Upper lobe of left lung (tissue), 6 donors: ENCODE measurements at places on chromosomes 5 and 9. TPM values are rescaled to one million over a fixed set of nuclear protein-coding genes. Genes with fewer than 3 reads are reported as not detected.

GRCh38 chr5:57513785-57514184 lies 31.2 kb upstream of the ACTBL2 start:
- DNase-seq, result no peak

GRCh38 chr9:116202219-116202912 lies 48.8 kb downstream of the PAPPA start:
- no peak for DNase-seq

- no peak for DNase-seq
Measured at GRCh38 chr9:86598411-86599239, 244.4 kb upstream of the TUT7 start.

GRCh38 chr9:5698810-5699556 lies 70.1 kb downstream of the RIC1 start:
- DNase-seq, result no peak

GRCh38 chr5:94893412-94894135 lies 275.1 kb downstream of the SLF1 start:
- DNase-seq, result no peak

DNA sequence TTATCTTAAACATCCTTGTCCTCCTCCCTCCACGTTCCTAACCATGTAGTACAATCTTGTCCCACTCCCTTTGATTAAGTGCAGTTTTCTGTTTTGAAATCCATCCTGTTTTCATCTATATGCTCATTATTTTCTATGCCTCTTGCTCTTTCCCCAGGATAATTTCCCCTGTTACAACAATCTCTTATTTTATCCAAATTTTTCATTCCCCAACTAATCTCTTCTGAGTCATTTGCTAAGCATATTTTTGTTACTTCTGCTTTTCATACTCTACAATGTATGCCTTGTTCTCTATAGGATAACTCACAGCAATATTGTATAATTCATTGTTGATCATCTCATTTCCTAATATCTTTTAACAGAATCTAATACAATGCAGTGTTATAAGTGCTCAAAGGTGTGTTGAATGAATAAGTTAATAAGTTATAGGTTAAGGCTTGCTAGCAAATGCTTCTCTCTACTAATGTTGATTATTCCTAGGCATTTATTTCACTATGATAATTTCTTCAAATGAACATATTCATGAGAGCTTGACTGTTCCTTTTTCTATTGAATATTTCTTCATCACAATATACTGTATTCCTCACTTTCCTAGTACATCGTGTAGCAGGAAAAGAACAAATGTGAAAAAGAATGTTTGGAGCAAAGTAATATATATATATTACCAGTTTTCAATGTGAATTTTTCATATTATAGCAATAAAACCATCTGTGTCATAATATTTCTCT lies 1.5 kb downstream of the OMD start:
- DNase-seq, result no peak

DNA sequence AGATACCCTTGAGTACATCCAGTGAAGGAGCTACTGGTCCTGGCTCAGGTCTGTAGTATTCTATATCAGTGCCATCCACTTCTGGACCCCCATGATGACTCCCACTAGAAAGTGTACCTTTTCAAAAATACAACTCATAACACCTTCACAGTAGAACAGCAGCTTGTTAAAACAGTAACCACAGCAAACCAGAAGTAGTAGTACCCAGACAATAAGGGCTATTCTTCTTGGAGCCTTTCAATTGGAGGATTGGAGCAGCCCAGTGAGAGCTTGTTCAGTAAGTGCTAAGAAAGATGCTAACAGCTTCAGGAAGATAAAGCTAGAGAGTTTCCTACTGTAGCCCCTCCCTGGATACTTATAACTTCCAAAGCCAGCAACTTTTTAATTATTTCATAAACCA lies 10.1 kb downstream of the ARL14EPL start:
- DNase-seq, result no peak

GRCh38 chr9:81526587-81526986 lies 162.8 kb downstream of the TLE1 start:
- DNase-seq, result no peak

DNA sequence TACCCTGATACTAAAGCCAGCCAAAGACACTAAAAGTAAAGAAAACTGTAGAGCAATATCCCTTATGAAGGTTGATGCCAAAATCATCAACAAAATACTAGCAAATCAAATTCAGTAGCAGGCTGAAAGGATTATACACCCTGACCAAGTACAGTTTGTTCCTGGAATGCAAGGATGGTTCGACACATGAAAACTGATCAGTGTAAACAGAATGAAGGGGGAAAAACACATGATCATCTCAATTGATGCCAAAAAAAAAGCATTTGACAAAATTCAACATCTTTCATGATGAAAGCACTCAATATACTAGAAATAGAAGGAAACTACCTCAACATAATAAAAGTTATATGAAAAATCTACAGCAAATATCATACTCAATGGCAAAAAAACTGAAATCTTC lies 43.5 kb upstream of the LRRC14B start:
- no peak for DNase-seq

GRCh38 chr9:6855860-6856259 lies 98.1 kb downstream of the KDM4C start:
- peak; percentile 63 for DNase-seq

- DNase-seq, result no peak
Measured at GRCh38 chr9:69590266-69590665, 81.9 kb downstream of the APBA1 start.

DNA sequence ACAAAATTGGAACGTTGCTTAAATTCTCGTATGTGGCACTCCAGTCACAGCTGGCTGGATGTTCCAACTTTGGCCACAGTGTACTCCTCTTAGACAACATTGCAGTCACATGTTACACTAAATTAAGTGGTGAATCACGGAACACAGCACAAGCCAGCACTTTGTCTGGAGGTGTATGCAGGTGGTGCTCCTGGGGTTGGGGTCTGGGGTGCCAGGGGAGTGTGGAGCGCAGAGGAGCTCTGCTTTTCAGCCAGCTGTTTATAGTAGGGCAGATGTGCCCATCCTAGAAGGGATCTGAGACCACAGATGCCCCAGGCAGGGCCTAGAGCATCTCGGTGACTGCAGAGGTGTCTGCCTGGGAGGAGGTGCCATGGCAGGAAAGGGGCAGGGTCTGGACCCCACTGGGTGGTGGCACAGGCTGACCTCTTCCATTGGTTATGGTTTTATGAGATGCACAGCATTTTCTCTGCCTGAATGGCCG lies 82.6 kb downstream of the WNK2 start:
- DNase-seq, result no peak

DNA sequence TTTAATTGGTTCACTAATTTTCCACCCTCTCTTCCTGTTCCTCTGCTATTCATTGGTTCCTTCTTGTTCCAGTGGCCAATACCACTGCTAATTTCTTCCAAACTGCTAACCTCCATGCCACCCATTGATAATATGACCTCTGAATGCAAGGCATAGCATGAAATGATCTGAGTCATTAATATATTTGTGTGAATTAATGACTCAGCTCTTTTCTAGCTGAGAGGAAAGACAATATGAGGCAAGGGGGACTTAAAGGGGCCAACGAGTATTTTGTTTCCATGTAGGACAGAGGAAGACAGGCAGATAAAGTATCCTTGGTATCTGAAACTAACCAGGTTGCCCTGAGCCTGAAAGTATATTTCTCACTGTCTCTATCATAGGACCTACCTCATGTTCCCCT lies 154.3 kb upstream of the BRINP1 start:
- DNase-seq, result no peak

GRCh38 chr9:27118916-27119315 lies 9.9 kb downstream of the TEK start:
- no peak for DNase-seq

DNA sequence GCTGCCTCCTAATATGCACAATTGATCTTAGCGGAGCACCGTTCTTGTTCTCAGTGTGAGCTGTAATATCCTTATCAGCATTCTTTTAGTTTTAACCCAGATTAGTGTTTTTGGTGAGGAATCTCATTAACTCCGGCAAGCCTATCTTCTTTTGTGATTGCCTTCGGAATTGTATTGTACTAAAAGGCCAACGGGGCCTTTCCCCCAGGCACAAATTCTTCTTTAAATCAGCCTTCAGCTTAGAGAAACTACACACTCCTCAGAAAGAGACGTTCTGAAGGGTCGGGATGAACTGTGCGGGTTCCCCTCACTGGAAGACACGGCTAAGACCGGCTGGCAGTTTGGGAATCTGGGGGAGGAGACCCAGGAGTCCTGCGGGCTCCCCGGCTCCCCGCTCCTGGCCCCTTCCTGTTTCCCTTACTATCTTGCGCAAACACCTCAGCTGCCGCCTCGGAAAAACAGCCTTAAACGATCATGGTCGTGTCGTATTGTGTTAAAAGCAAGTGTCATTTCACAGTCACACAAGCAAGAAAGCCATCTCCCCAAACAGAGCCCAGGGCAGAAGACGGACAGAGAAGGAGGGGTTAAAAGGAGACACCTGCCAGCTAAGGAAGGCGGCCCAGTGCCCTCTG lies 353.1 kb upstream of the IRX2 start:
- DNase-seq, result no peak

GRCh38 chr5:68725905-68726683 lies 367.7 kb upstream of the SLC30A5 start:
- DNase-seq, result no peak

GRCh38 chr5:159774476-159775031 lies 141.7 kb upstream of the ADRA1B start:
- no peak for DNase-seq

- peak; percentile 73 for DNase-seq
Measured at GRCh38 chr9:137423514-137424291, 510 bp downstream of the NOXA1 start.

GRCh38 chr9:132187121-132187620 lies 25.3 kb downstream of the NTNG2 start:
- no peak for DNase-seq

DNA sequence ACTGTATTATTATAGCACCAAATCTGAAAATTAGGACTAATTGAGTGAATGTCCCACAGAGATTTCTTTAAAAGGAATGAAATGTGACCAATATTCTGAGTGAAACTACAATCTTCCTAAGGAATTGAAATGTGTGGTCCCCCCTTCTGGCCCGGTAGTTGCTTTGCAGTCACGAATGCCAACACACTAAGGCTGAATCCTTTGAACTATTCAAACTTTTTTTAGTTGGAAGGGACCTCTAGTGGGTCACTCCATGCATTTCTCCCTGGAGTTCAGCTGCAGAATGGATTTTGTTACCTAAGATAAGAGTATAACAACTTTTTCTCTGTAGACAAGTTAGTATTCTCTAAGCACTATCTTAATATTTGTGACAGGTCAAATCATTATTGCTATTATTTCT lies 2.8 kb downstream of the CDH6 start:
- DNase-seq, result no peak

- no peak for DNase-seq
Measured at GRCh38 chr5:140420665-140421361, 19.2 kb downstream of the ANKHD1 start.

- no peak for DNase-seq
Measured at GRCh38 chr9:90909225-90909624, 107.6 kb downstream of the SYK start.

- no peak for DNase-seq
Measured at GRCh38 chr5:174533751-174534241, 190.6 kb upstream of the MSX2 start.

- DNase-seq, result peak; percentile 51
Measured at GRCh38 chr5:144189800-144190429, 19.2 kb downstream of the KCTD16 start.

GRCh38 chr9:5587024-5587423 lies 41.9 kb upstream of the RIC1 start:
- no peak for DNase-seq

GRCh38 chr9:137049544-137050449 lies 3.8 kb upstream of the NPDC1 start:
- peak; percentile 56 for DNase-seq

GRCh38 chr9:110334183-110334582 lies 3.5 kb downstream of the TXNDC8 start:
- DNase-seq, result no peak

Gene KCNV2
- total RNA-seq, result not detected

Gene TICAM2
- total RNA-seq, result 0.67 TPM

Gene NHP2
- total RNA-seq, result 96.9 TPM

Gene AQP7
- 2.2 TPM for total RNA-seq

Gene SPINK4
- not detected for total RNA-seq

Gene C9orf153
- 0.30 TPM for total RNA-seq

Gene IL5
- 1.2 TPM for total RNA-seq

Gene RABL6
- total RNA-seq, result 79.3 TPM

Gene TRAF2
- 14.7 TPM for total RNA-seq

Gene RECK
- total RNA-seq, result 12.5 TPM

Gene AFAP1L1
- 40.8 TPM for total RNA-seq

Gene CREBRF
- 49.5 TPM for total RNA-seq

Gene SLC23A1
- 2.1 TPM for total RNA-seq

Gene GALNT12
- 18.4 TPM for total RNA-seq

Gene ADRB2
- total RNA-seq, result 30.4 TPM

Gene PDZD2
- total RNA-seq, result 70.7 TPM

Gene SEMA5A
- 35.1 TPM for total RNA-seq

Gene CNTLN
- total RNA-seq, result 5.5 TPM

Gene SNCAIP
- 4.7 TPM for total RNA-seq

Gene SOX30
- not detected for total RNA-seq

Gene LCP2
- total RNA-seq, result 68.3 TPM

Gene PCDHGC5
- 1.8 TPM for total RNA-seq
